ENCODE measurements at places on chromosomes 11 and 22.

DNA sequence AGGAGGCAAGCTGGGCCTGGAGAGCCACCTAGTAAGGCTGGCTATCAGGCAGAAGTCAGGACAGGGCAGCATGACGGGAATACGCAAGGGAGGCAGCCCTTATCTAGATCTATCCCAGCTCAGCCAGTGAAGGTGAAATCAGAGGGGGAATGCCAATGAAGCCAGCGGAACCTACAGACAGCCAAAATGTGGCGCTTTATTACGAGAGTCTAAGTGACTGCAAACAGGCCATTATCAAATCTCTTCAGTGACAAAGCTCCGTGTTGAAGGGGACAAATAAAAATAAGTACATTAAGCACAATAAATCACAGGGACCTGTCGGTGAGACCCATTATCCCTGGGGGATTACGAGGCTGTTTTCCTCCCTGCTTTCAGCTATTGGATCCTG lies 22.8 kb downstream of the LARGE1 start:
- no peak for DNase-seq

- DNase-seq = peak; percentile 47
Measured at GRCh38 chr22:30694640-30695350, at the start of gene OSBP2. TSS of gene OSBP2 (plus strand) at chr22:30694874. CDS start at chr22:30694910, 36 bp downstream.

DNA sequence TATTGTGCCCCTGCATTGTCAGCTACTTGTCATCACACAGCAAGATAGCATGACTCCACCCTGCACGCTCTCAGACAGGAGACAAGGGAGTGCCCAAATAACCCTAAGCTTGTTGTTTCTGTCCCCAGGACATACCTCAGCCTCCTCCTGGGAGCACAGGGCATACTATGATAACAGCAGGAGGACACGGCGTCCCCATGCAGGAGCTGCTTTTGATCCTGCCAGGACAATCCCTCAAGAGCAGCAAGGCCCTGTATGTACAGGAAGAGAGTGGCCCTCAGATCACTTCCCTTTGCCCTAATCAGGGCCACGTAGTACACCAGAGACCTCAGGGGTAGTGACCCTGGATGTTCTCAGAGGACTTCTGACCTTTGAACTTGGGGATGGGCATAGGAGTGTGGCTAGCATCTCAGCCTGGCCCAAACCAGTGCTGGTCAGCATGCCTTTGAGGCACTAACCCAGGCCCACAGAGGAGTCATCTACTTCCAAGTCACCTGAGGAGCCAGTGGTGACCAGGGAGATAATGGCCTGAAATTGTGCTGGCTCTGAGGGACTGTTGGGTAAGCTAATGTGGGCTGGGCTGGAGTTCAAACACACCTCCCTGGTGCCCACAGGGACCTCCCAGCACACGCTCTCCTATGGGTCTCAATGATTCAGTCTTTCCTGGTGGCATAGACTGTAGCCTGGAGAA lies 9.2 kb downstream of the APOA4 start:
- DNase-seq = no peak

GRCh38 chr11:72522186-72522585 lies 87.9 kb upstream of the CLPB start:
- DNase-seq = peak; percentile 47

DNA sequence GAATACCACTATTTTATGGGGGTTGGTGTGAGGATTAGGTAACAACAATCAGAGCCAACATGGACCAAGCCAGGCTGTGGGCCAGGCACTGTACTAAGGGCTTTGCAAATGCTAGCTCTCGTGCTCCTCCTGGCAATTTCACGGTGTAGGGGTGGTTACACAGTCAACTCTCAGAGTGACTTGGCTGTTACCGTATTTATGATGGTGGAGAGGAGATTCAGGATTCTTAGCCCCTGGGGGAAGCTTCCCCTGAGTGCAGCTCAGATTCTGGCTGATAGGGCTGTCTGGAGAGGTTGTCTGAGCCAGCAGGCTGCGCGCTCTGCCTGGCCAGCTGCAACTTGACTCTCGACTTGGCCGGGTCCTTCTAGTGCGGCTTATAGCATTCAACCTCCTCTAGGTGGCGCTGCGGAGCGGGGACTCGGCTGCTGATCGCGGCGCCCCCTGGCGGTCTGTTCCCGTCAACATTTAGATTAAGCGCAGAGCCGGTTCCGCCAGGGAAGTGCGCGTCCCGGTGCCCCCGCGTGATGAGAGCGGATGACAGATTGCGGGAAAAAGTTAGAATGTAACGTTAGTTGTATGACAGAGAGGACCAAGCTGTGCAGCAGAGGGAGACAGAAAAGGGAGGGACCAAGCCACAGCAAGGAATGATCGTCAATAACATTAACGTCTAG lies 4.5 kb upstream of the NCF4 start:
- peak; percentile 91 for DNase-seq

DNA sequence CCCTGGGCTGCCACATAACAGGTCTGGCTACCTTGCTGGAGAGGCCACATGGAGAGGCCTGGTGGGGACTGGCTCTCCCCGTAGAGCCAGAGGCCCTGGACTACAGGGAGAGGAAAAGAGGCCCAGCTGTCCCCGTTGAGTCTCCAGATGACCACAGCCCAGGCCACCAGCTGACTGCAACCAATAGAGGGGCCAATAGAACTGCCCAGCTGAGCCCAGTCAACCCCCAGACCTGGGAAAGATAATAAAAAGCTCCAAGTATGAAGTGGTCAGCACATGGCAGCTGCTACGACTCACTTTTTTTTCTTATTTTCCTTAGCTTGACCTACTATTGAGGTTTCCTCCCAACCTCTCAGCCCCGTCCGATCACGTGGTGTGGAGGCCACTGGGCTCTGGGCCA lies 18.4 kb downstream of the PDGFB start:
- no peak for DNase-seq

DNA sequence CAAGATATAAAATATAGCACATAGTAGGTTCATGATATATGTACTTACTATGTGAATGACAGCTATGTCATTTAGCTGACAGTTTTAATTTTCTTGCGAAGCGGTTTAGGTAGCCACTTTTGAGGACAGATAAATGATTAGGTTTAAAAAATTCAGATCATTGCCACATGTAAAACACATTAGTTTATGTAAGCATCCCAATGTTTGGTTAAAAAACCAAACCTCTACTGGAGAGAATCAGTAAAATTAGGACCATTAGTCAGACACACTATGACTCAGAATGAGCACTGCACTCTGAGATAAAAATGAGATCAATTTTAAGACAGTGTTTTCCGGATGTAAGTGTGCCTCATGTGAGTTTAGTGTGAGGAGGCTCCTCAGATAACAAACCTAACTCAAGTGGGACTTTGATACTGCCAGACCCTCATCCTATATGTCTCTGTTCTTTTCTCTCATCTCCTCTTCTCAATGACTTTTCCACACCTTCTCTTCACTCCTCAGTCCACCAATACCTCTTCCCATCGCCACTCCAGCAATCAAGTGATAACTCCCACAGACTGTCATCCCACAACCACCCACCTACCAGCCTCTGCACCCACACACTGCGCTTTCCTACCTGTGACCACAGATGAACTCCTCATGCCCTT lies 6.8 kb upstream of the OR2AT4 start:
- DNase-seq = no peak

DNA sequence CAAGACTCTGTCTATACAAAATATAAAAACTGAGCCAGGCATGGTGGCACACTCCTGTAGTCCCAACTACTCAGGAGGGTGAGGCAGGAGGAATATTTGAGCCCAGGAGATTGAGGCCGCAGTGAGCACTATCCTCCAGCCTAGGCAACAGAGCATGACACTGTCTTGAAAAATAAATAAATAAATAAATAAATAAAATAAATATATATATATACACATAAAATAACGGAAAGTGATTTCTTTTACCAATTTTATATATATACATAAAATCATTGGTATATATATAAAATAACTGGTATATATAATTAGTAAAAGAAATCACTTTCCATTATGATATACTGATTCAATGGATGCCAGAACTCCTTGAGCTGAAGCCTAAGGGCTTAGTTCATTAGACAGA lies 91.8 kb downstream of the MRTFA start:
- DNase-seq = no peak

GRCh38 chr11:116502641-116503061 lies 270.1 kb downstream of the BUD13 start:
- peak; percentile 57 for DNase-seq

DNA sequence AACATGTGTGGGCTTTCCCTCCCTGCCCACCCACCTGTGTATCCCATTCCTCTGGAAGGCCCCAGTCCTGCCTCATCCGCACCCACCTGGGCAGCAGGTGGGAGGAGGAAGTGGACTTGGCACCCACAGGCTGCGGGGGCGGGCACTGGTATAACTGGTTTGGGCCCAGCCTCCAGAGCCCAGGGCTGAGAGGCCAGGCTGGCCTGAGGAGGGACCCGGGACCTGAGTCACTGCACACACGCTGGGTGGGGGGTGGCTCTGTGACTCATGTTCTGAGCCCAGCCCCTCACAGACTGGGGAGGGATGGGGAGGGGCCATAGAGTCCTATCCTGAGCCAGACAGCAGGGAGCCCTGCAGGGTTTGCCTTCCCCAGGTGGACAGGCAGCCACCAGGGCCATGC lies 16.7 kb downstream of the PHLDA2 start:
- DNase-seq = no peak

GRCh38 chr11:130513132-130513531 lies 64.7 kb downstream of the ADAMTS15 start:
- DNase-seq = no peak

DNA sequence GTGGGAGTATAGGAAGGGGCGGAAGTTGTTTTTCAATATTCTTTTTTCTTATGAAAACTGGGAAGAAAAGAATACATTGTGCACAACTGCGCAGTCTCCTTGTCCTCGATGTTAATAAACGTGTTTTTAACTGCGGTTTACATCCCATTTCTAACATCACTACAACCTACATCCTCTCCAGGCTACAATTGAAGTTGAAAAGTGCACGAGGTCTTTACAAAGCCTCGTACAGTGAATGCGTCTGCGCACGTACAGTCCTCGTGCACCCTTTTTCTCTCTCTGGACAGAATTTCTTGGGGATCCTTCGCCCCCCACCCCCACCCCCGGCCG lies 102.4 kb downstream of the WT1 start:
- no peak for DNase-seq

GRCh38 chr11:68947151-68947550 lies 33.6 kb downstream of the MRGPRD start:
- no peak for DNase-seq

DNA sequence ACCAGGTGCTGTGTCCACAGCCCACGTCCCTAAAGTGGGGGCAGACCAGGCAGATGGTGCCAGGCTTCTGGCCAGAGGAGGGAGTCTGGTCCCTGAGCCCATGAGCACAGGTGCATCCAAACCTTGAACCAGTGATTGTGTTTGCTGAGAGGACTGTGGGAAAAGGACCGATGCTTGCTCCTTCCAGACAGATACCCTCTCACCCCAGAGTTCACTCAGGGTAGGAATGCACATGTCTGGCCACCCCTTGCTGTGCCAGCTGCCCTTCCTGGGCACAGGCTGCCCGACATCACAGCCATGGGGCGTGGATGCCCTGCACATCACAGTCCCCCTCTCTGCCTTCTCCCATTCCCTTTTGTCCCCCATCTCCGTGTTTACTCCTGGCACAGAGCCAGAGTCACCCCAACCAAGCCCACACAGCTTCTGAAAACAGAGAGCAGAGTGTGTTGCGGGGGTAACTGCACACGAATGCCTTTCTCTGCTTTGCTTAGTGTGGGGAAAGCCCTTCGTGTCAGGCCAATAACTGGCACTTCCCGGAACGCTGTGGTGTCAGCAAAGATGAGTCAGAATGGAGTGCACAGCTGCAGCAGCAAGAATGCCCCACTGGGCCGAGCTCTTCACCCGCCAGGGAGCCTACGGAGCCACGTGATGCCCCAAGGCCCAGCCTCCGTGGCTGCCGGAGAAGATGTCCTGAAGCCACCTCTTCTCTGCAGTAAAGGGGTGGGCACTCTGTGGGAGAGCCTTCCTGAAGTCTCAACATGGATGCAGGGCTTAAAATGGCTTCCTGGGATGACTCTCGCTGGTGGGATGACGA lies 7.6 kb downstream of the CARS1 start:
- DNase-seq = peak; percentile 90

DNA sequence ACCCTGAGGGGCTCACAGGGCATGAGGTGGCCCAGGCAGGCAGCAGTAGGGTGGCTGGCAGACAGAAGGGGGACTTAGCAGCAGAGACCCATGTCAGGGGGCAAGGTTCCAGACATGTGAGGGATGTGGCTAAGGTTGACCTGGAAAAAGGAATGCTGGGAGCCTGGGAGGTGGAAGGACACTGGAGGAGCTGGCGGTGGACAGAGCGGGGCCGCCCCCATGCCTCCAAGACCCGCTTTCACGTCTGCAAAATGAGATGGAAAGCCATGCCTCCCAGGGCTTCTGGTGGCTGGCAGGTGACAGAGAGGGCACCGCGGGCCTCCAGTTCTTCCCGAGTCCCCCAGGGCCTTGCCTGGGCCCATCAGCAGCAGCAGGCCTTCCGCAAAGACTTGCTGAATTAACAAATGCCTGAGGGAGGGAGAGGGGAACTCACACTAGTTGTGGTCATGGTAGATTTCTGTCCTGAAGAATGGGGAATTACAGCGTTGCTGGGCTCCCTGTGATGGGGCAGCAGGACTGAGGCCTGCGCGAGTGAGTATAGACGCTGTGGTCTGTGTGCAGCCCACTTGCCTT lies 23.1 kb upstream of the SOX10 start:
- DNase-seq = no peak

- DNase-seq = peak; percentile 89
Measured at GRCh38 chr11:45354976-45355705, 69.0 kb upstream of the SYT13 start.

- no peak for DNase-seq
Measured at GRCh38 chr11:70159627-70160570, 43.2 kb upstream of the FADD start.

DNA sequence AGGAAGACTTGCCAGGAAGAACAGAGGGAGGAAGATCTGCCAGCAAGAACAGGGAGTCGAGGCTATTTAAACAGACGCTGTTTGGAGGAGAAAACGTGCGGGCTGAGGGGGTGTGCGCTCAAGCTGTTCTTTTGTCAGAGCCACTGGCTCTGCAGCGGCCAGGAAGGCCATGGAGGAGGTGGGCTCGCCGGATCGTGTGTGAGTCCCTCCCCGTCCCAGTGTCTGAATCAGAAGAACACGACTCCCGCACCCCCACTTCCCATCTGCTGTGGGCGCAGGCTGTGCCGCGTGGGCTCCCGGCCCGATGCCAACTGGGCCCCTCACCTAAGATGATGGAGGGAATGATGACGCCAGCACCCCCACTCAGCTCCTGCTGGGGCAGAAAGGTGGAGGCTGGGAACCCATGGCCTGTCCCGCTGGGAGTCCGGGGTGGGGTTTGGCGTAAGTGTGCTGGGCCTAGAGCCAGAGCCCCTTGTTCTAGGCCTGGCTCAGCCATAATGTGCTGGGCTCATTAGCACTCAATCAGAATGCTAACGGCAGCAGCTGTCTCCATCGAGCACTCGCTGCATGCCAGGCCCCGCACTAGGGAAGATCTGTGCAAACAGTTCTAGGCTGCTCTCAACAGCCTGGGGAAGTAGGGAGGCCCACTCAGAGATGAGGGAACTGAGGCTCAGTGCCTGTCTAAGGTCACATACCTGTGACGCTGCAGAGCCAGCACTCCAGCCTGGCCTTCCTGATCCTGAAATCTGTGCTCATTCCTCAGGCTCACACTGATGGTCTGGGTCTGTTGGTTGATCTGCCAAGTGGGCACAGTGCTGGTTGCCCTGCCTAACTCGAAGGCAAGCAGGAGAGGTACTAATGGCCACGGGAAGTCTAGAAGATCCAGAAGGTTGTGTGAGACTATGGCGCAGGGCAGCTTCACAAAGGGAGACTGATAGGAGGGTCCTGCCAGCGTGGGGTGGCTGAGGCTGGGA lies 11.5 kb downstream of the NPTXR start:
- peak; percentile 36 for DNase-seq

- peak; percentile 70 for DNase-seq
Measured at GRCh38 chr11:66045177-66045639, 3.8 kb downstream of the GAL3ST3 start.

GRCh38 chr22:44352378-44353035 lies 39.8 kb upstream of the SHISAL1 start:
- no peak for DNase-seq

Measured in midbrain (tissue), 1 donor.